ENCODE measurements at places on chromosomes 4 and X. TPM values are rescaled to one million over a fixed set of nuclear protein-coding genes. Genes with fewer than 3 reads are reported as not detected.

DNA sequence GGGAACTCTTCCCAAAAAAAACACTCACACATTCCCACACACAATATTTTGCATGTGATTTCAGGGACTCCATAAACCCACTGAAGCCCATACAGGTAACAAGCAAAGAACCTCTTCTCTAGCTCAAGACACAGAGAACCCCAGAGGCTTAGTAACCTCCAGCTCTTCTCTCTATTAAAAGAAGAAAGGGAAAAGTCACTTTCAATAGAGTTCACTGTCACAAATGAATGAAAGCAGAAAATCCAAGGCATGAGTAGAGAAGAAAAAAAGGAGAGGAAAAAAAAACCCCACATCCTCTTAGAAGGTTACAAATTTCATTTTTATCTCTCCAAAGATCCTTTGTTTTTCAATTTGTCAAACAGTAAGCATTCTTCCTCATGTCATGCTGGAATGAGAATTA is 30.7 kb upstream of the DCLK2 start:
- DNase-seq = no peak

- DNase-seq = no peak
These were observed 249.1 kb downstream of the RPA4 start for GRCh38 chrX:97132664-97133415.

The NXF2 gene
- polyA plus RNA-seq = not detected

DNA sequence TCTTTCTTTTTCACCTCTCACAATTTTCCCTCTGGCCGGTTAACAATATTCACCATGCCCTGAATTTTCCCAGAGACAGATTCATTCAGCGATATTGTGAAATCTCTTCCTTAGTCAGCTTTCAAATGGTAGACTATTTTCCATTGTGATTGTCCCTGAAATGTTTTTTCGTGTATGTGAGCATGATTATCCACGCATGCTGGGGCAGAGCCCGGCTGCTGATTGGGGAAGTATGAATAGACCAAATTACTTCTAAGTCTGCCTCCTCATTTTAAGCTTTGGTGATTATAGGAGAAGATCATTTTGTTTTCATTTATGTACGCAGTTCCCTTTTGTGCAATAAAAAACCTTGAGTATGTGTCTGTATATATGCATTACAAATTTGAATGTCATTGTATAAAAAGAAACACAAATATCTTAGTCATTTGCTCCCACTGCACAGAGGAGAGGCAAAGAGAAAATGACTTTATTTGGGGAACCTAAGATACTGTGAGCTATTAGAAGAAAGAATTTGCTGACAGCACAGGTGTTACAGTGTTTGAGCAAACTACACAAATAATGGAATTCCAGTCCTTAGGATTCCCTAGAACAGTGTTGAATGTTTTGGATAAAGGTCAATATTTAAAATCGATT is 11.3 kb downstream of the DTHD1 start:
- no peak for DNase-seq

- DNase-seq = no peak
These were observed 12.3 kb upstream of the ENOX2 start for GRCh38 chrX:130915302-130915701.

GRCh38 chr4:1451106-1451751 is 45.0 kb upstream of the NKX1-1 start:
- no peak for DNase-seq

DNA sequence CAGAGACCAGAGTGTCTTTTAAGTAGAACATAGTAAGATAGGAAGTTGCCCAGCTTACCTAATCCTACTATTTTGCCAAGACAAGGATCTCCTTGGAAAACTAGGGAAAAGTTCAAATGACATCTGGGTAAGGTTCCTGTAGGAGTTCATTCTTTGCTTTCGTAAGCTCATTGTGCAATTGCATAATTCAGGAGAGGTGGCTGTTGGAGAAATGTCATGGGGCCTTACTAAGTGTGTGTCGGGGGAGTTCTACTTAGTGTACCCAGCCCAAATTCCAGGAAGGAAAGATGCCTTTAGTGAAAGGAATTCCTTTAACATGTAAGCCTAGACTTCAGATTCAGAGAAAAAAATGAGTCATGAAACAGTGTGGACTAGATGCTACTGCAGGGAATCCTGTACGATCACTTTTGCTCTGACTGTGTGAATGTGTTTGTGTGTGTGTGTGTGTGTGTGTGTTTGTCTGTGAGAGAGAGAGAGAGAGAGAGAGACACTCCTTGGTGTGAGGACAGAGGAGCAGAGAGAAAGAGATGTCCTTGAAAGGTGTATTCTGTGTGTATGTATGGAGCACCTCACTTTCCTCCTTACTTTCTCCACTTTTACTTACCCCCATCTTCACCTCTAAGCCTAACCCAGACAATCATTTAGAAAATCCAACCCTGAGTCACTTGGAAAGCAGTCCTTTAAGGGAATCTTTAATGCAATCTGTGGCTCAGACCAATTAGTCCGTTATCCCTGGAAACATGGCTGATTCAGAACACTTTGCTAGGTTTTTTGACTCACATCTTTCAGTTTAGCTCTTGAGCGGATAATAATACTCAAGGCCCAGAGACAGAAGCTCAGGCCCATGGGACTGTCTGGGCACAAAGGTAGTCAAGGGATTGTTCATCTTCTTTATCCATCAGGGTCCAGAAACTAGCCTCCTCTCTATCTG is 114.5 kb upstream of the ACSL4 start:
- DNase-seq = no peak

The PPM1K gene
- 26.0 TPM for polyA plus RNA-seq

GRCh38 chr4:68831642-68832041 is 15.8 kb downstream of the UGT2B10 start:
- no peak for DNase-seq

DNA sequence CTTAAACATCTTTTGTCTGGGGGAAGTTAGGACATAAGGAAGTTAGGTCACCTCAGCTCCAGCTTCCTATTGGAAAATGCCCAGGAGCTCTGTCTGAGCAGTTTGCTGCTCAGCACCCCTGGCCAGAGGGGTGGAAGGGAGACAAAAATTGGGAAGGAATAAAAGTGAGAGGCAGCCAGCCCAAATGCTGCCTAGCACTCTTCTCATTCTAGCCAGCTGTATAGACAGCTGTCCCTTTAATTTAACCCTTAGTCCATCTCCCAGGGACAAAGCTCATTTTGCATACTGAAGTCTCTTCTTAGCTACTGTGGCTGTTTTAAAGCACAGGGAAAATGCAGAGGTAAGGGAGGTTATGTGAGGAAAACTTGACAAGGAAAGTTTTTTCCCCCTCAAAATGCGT is 89.5 kb upstream of the CITED1 start:
- no peak for DNase-seq

GRCh38 chr4:15479913-15480185 is 10.2 kb downstream of the CC2D2A start:
- DNase-seq = no peak

The XAGE2 gene
- polyA plus RNA-seq = not detected
